ENCODE measurements at places on chromosomes 13 and 19.

DNA sequence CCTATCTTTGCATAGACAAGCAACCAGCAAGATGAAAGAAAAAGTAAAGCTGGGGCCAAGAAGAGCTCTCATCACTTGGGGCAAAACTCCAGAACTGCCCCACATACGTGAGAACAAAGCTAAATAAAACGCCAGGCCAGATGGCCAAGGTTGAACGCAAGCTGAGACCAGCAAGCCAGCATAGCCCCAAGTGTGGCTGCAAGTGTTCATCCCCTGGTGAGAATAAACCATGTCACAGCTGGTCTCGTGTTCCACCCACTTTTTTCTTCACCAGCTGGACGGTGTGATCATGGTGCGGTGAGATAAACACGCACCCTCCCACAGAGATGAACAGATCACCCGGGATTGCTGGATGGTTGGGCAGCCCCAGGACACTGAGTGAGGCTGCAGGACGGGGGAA is 109.6 kb upstream of the CACNA1A start:
- no peak for DNase-seq

DNA sequence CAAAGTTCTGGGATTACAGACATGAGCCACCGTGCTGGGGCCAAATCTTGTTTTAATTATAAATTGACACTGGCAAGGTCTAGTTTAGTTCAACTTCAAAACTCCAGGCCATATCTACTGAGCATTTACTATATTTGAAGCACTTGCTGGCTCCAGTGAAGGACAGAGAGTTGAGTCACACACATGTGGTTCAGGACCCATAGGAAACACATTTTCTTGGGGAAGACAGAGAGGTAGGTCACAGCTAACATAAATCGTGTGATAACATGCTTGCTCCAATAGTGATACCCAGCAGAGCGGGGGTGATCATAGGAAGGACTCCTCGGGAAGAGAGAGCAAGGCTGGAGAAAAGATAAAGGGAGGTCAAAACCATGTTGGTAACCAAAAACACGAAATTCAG is 170.6 kb upstream of the TSC22D1 start:
- no peak for DNase-seq

DNA sequence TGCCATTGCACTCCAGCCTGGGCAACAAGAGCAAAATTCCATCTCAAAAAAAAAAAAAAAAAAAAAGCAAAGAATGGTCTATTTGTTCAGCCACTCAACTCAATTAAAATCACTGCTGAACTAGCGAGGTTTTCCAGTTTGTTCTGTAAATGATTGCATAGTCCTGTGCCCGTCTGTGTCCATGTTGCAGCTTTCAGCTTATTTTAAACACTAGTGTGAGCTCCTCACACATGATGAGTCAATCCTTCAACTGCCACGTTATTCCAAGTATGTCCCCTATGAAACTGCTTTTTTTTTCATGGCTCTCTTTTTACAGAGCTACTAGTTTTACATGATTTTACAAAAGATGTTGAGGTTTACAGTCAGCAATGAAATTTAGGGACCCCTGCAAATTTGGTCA is 12.2 kb downstream of the SUGP2 start:
- DNase-seq = no peak

DNA sequence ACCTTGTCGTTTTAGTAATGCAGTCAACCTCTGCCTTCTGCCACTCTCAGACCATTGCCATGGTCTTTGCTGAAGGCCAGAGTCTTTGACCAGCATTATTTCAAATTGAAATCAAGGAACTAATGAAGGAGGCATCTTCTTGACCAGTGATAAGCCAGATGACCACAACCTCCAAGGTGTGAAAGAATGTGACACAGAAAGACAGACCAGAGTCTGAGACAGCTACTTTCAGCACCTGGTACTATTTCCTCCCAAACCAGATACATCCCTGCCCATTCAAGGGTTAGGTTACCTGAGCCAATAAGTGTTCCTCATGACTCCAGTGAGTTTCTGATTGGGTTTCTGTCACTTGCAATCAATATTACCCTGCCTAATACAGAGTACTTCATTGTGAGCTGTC is 20.3 kb upstream of the RNASEH2B start:
- DNase-seq = no peak

DNA sequence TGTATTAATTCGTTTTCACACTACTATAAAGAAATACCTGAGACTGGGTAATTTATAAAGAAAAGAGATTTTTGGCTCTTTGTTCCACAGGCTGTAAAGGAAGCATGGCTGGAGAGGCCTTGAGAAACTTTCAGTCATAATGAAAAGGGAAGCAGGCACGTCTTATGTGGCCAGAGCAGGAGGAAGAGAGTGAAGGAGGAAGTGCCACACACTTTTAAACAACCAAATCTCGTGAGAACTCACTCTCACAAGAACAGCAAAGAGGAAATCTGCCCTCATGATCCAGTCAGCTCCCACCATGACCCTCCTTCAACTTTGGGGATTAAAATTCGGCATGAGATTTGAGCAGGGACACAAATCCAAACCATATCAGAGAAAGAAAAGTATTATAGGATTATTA is 1255.9 kb upstream of the MIR17HG start:
- no peak for DNase-seq

- DNase-seq = no peak
Measured at GRCh38 chr13:93847162-93847561, 620.6 kb downstream of the GPC6 start.
